ENCODE measurements at places on chromosomes 3 and 15.

DNA sequence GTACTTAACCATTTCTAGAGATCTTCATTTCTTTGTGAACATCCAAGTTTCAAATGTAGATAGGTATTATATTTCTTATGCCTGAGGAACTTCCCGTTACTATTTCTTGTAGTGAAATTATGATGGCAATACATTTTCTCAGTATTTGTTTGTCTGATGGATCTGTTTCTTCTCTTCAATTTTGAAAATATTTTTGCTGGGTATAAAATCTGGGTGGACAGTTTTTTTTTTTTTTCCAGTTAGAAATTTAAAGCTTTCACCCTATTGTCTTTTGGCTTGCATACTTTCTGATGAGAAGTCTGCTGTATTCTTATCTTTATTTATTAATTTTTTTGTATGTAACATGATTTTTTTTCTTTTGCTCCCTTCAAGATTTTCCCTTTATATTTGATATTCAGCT is 175.8 kb downstream of the SV2B start:
- DNase-seq = no peak

DNA sequence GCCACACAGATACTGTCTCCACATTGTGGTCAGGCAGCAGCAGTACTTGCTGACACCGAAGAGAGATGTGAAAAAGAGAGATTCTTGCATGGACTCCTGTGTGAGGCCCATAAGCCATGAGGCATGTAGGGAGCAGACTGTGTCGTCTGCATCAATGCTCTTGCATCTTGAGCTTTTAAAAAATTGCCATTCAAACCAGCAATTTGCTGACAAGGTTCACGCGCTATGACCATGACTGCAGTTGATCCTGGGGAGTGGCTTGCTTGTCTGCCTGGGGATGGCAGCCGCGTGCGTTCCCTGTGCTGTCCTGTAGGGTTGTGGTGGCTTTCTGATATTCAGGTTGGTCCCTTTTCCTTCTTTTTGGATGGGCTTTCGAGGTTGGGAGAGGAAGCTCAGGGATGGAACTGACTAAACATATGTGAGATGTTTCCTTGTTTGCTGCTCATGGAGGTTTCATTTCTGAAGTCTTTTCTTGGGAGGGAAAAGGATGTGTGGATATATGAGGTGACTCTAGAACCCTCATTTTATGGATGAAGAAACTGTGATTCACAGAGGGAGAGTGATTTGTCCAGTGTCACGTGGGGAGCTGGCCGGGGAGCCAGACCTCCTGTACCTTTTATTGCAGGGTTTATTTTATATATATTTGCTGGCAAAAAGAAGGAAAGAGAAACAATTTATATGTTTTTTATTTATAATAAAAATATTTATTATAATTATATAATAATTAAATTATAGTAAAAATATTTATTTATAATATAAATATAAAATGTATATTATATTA is 48.6 kb downstream of the LPP start:
- no peak for DNase-seq

DNA sequence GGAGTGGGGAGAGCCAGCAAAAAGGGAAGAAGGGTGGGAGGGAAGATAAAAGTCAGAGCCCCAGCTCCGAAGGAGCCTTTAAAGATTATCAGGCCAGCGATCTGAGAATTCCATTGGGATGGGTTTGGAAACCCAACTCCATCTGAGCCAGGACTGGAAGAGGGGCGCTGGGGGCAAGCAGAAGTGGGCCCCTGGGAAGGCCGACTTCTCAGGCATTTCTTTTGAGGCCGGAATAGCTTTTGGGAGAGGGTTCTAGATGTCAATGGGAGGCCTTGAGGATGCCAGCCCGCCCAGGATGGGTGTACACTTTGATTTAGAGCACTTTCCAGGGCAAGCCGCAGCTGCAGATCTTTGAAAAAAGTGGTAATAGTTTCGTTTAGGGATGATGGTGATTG is 6.6 kb upstream of the SOX2 start:
- DNase-seq = no peak

DNA sequence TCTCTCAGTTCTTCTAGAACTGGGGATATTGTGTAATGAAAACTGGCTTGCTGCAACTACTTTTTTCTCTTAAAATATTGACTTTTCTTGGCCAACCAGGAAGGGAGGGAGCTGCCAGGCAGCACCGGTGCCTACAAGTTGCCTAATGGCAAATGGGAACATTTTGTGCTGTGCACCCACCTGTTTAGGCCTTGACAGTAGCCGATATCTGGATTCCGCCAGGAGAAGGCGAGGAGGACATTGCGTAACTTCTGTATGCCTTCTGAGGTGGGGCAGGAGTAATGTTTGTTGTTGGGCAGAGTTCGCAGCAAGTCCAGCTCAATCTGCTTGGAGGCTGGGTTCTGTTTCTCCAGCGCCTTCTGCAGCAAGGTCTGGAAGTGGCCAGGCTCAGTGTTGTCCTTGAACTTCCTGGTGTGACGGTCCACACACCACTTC is 64.9 kb downstream of the TBC1D2B start:
- no peak for DNase-seq

GRCh38 chr3:187856555-187856954 is 111.3 kb upstream of the BCL6 start:
- no peak for DNase-seq

Data from AG08395 (cell line).